Glomerular endothelial cell (primary cell): ENCODE measurements at places on chromosomes 1 and 21. TPM values are rescaled to one million over a fixed set of nuclear protein-coding genes. Genes with fewer than 3 reads are reported as not detected.

The GABPA gene
- total RNA-seq: 16.1 and 19.0 TPM in 2 replicates

The KDM1A gene
- 83.1 and 87.9 TPM in 2 replicates for total RNA-seq

The SYTL1 gene
- 1.8 and 5.4 TPM in 2 replicates for total RNA-seq

The ICOSLG gene
- 4.1 and 26.4 TPM in 2 replicates for total RNA-seq

The AHCYL1 gene
- total RNA-seq: 35.0 and 51.6 TPM in 2 replicates

The GLIS1 gene
- total RNA-seq: 0.82 and 1.6 TPM in 2 replicates

The FCGR3A gene
- not detected in 2 replicates for total RNA-seq

The PCBP3 gene
- total RNA-seq: 1.5 and 1.6 TPM in 2 replicates

The MARK1 gene
- 2.6 and 3.1 TPM in 2 replicates for total RNA-seq

The HNRNPCL4 gene
- total RNA-seq: 1.5 TPM in 1 of 2 replicates, not detected in the other

The CSMD2 gene
- total RNA-seq: 0.12 and 0.15 TPM in 2 replicates

The LRRN2 gene
- 0.19 TPM in 1 of 2 replicates, not detected in the other for total RNA-seq

The RGSL1 gene
- total RNA-seq: not detected in 2 replicates

The NES gene
- 250 and 276 TPM in 2 replicates for total RNA-seq

The FAM167B gene
- total RNA-seq: 101 and 121 TPM in 2 replicates

The CAMK1G gene
- 0.12 and 0.39 TPM in 2 replicates for total RNA-seq

The GSTM1 gene
- 9.3 TPM in 1 of 2 replicates, not detected in the other for total RNA-seq
